ENCODE measurements at places on chromosomes 11 and 22.

DNA sequence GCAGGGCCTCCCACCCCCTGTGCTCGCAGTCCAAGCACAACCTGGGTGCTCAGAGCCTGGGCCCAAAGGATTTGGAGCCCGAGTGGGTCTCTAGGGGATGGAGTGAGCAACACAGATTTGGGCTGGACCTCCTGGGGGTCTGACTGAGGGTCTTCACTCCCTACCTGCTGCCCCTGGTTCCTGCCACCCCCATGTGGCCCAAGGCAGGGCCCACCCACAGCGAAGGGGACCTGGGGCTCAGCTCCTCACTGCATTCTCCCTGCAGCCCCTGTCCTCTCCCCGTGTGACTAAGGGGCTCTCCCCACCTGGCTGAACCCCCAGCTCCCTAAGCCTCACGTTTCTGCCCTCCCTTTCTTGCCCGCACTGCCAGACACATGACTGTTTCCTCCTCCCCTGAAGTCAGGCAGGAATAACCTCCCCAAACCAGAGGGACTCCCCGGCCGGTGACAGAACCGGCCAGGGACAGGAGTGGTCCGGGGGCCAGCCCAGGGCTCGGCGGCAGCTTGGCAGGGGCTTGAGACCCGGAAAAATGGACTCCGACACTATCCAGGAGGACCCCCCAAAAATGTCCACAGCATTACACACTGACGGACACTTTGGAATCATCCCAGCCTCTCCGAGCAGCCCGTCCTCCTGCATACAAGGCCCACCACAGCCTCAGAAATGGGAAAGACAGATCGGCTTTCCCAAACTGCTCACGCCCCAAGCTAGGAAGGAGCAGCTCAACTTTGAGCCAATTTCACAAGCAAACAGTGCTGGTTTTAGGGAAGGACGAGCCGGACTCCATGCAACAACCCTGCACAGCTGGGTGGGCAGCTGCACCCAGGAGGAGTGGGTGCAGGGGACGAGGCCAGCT lies 57.8 kb downstream of the BRD1 start:
- ATAC-seq, result no peak

DNA sequence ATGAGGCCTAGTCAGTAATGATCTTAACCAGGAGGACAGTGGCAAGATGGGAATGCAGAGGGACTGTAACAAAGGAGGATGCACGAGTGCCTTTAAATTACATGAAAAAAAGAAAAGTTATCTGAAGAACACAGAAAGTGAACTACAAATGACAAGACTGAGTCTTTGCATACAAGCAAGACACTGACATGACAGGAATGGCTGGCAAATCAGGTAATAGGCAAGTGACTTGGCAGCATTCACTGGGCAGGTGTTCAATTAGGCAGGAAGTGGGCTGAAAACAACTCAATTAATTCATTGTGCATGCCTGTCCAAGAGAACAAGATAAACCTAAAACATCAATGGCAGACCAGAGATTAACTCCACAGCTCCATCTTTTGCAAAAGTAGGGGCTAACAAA lies 24.0 kb downstream of the SMCO4 start:
- ATAC-seq, result no peak

DNA sequence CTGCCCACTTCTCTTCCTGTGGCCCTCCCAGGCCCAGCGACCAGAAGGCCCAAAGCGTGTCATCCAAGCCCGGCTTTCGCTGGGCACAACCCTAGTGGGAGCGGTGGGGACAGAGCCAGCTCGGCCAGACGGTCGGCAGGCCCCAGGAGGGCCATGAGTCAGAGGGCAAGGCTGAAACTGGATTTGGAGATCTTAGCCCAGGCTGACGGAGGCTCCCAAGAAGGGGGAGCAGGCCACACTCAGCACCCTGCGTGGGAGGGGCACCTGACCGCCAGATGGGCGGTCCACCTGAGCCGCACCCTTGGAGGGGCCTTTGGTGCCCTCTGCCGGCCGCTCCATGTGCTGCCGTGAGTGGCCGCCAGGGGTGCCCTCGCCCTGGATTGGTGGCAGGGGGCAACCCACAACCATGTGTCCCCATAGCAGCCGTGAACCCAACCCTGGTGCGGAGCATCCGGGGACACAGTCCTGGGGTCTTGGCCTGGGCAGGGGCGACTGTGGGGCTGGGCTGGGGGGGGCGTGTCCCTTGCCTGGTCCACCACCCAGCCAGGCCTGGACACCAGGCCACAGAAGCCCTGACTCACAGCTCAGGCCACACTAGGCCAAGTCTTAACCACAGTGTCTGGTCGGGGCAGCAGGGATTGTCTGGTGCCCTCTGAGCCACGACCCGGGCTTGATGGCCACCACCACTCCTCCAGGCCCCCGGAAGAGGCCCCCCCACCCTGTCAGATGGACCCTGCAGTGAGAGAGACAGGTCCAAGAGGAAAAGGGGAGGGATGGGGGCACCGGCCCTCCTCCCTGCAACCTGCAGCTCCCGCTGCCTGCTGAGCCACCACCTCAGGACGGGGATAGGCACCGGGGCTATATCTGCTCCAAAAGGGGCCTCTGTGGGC lies 19.2 kb upstream of the TALDO1 start:
- ATAC-seq, result peak; percentile 80

- no peak for ATAC-seq
Observed at GRCh38 chr11:15653191-15653710, 538.5 kb downstream of the INSC start.

GRCh38 chr22:42452916-42453315 lies 20.7 kb upstream of the NFAM1 start:
- peak; percentile 13 for ATAC-seq
